Mammary epithelial cell (primary cell): ENCODE measurements at places on chromosomes 2 and 18.

DNA sequence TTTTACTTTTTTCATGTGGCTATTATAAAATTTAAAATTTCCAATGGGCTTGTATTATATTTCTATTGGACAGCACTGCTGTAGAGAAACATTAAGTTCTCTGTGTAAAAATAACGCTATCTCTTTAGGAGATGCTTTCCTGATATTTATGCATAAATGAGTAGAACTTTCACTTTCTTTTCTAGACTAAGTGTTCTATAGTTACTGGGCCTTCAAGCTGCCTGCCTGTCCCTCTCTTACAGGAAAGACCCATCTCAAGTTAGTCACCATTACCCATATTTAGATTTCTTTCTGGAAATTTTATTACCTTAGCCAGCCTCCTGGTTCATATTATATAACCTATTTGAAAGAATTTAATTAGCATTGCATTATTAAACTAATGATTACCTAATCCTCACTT, 4.8 kb downstream of the ITGA4 start:
- DNase-seq, result no peak

DNA sequence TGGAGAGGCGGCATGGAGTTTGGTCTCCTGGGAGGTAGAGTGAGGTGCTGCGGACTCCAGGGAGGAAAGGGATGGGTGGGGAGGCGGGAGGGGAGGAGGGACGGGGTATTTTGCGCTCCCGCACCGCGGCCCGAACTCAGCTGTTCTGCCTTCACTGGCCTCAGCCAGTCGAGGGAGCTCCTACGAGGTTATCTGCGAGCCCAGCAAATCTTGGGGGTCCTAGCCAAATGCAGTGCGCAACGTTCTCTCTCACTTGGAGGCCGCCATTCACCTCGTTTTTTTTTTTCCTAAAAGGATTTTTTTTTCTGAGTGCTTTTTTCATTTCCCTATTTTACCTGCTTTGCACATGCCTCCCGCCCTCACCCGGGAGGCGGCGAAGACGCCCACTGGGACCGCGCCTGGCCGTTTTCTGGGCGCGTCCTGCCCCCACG, 877 bp upstream of the BCL2L11 start:
- DNase-seq, result no peak

GRCh38 chr2:136019825-136020224, 34.4 kb upstream of the DARS1 start:
- DNase-seq, result no peak

DNA sequence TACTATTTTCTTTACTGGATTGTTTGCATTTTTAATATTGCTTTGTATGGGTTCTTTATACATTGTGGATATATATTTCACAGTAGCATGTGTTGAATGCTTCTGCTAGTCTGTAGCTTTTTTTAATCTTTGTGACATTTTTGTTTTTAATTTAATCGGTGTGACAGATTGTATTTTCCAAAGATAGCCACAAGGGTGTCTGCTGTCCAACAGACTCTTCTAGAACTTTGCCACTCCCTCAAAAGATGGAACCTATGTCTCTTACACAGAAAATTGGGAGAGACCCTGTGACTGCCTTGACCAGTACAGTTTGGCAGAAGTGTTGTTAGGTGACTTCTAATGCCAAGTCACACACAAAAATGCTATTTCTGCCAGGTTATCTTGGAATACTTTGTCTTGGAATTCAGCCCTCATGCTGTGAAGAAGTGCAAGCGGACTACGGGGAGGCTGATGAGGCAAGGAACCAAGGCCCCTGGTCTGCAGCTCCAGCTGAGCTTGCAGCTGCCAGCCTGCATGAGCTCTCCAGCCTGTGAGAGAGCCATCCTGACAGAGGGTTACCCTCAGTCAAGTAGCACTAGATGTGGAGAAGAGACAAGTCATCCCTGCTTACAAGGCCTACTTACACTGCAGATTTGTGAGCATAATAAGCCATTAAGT, 110.8 kb downstream of the TDRD15 start:
- DNase-seq, result no peak

- DNase-seq, result no peak
Observed at GRCh38 chr18:60024857-60025256, 125.1 kb downstream of the PMAIP1 start.

DNA sequence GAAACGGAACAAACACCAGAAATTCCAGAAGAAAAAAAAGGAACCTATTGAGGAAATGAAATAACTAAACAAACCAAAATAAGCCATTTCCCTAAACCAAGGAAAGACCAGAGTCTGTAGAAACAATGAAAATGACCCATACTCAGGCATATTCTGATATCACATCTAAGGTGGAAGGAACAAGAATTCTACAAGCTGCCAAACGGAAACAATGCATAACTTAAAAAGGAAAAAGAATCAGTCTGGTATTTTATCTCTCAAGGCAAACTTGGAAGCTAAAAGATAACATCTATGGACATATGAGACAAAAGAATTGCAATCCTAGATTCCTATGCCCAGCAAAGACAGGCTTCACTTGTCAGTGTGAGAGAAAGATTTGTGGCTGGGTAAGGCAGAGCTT, 326.2 kb downstream of the PDE11A start:
- no peak for DNase-seq

DNA sequence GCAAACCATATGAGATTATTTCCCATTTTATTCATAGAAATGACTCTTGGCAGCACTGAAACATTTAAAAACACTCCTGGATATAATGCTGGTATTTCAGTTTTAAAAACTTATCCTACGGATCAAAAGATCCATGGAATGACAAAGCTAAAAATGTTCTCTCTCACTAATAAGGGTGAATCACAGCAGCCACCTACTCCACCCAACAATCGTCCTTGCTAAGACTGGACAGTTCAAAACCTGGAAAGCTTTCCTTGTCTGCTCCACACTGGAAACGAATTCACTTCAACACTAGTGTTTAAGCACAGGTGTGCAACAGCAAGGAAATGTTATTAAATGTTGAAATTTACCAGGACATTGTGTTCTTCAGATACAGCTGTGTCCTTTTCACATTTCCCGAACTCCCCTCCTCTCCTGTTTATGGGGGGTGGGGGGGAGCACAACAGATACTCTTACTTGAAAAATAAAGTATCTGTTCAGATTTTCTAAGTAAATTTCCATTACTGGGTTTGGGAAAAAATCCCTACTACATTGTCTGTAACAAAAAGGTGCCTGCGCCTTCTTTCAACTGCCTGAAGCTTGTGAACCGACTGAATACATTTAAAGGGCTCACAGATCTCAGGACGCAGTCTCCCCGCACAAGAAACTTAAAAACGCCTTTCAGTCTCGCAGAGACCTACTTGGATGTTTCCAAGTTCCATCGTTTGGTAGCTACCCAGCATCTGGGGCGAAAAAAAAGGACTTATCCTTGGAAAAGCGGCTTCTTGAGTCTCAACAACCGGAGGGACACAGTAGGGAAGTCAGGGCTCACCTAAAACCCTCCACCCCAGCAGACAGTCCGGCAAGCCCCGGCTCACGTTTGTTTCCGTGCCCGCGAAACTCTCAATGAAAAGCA, 1.3 kb downstream of the YWHAQ start:
- peak; percentile 70 for DNase-seq

DNA sequence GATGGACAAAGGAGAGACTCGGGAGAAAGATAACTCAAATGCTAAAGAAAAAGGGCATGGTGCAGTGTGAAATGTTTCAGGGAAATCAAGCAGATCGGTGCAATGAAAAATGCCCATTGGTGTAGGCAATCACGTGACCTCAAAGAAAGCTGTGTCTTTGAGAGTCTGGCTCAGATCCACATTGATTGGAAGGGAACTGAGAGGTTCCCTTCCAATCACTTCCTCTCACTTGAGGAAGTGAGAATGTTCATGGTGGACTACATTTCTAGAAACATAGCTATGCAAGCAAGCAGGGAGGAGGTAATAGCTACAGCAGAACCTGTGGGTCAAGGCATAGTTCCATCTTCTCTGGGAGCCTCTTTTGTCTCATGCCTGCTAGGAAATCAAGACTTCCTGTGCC, 187.4 kb downstream of the LPIN1 start:
- no peak for DNase-seq

DNA sequence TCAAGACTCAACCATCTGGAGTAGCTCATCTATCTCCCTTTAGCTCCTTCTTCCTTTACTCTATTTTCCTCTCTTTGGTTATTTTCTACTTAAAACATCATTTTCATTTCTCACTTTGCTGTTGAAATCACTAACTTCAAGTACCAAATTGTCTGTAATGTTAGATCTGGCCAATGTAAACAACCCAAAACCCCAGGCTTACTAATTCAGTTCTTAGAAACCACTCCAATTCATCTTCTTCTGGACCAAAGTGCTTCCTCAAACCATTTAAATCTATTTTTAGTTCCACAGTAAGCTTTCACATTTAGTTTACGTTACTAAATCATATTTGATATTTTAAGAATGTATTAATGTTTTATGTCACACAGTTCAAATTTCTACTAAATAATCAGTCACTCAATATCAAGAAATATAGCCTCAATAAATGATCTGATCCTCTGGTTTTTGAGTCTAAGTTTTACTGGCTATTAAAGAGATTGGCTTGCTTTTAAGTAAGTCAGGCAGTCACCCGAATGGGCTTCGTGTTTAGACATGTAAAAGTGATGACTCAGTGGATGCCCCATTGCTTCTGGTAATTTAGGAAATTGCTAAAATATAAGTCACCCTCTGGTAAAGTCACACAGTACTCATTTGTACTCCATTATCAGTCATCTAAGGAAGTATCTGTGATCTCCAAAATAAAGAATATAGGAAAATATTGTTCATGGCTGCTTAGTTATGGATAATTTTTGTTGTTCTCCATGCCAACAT, 527.2 kb upstream of the SOX11 start:
- peak; percentile 90 for DNase-seq

- DNase-seq, result no peak
Observed at GRCh38 chr2:232626584-232626983, 6.8 kb upstream of the EFHD1 start.

GRCh38 chr2:160097326-160097725, 34.9 kb upstream of the PLA2R1 start:
- DNase-seq, result peak; percentile 20

GRCh38 chr2:65402323-65402722, 30.1 kb downstream of the SPRED2 start:
- no peak for DNase-seq

- DNase-seq, result peak; percentile 41
Observed at GRCh38 chr2:85737481-85737880, 16.3 kb upstream of the ATOH8 start.

DNA sequence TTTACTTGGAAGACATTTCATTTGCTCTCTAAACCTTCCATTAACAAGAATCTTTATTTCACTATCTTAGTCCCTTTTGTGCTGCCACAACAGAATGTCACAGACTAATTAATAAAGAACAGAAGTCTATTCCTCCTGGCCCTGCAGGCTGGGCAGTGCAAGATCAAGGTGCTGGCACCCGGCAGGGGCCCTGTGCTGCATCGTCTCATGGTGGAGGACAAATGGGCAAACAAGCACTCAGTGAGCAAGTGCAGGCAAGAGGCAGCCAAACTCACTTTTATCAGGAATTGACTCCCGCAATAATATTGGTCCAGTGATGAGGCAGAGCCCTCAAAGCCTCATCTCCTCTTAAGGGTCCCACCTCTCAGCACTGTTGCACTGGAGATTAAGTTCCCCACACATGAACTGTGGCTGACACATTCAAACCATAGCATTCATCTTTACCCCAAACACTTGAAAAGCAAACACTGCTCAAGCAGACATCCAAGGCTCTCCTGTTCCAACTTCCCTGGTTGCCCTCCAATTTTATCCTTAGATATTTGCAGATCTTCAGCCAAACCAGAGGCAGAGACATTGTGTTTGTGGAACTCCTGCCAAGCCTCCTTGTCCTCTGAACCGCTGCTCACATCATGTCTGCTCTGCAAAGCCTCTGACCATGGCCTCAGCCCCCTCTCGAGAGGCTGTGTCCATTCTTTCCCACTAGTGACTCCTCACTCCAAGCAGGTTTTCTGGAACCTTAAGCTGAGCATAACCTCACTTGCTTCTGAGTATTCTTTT, 404.4 kb upstream of the SOX11 start:
- no peak for DNase-seq

DNA sequence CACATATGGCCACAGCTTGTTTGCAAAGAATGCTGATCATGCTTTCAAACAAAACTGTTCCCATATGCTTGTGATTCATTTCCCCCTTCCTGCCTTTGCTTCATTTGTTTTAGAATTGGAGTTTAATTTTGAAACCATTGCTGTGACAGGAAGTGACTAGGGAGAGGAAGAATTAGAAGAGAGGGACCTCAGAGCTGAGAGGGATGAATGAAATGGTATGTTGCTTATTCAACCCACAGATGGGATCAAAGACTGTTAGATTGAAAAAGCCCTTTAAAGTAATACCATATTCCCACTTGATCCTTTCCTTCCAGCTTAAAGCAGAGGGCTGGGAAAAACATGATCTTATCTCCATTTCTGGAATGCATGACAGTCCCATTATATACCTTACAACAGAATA, 106.2 kb upstream of the RNF152 start:
- DNase-seq, result peak; percentile 74

DNA sequence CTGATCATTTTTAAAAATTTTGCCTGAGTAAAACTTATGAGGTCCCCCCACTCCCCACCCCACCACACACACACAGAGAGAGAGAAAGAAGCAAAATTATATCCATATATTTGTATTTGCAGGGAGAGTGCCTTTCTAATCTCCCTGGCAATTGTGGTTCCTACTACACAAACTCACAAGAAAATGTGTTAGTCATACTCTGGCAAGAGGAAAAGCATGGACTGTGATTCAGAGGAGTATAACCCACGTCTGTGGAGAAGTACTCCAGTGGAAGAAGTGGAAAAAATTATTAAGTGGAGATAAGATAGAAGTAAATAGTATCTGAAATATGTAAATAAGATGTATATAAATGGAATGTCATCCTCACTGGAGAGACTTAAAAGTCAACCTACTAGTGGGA, 114.0 kb downstream of the DSEL start:
- peak; percentile 33 for DNase-seq

DNA sequence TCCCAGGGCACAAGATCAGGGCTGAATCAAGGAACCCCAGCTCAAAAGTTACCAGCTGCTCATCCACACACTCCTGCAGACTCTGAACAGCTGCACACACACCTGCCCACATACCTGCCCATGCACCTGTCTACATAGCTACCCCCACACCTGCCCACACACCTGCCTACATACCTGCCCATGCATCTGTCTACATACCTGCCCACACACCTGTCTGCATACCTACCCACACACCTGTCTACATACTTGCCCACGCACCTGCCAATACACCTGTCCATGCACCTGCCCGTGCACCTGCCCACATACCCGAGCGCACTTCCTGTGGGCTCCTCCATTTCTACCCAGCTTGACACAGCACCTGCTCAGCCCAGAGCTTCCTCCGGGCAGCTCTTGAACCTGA, 122.8 kb upstream of the AGAP1 start:
- no peak for DNase-seq

- no peak for DNase-seq
Observed at GRCh38 chr2:120509213-120509815, 163.4 kb downstream of the INHBB start.

DNA sequence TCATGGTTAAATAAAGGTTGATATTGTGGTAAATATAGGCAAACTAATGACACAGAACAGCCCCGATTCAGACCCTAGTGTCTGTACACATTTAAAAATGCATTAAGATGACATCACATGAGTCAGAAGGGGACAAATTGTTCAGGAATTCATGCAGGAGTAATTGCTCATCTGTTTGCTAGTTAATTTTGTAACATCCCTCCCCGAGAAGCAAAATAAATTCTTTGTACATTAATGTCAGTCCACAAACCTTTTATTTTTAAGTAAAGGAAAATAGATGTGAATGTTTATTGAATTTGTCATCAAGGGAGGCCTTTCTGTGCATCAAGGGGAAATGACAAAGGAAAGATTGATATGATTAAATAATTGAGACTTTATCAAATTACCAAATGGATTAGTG, 69.9 kb downstream of the SH3BP4 start:
- DNase-seq, result peak; percentile 83
